Activated CD8-positive, alpha-beta T cell treated with anti-CD3 and anti-CD28 coated beads, Interleukin-2, amount 10 ng/mL, durations not matched to agents 7 days and 5 days (primary cell): ENCODE measurements at places on chromosomes 6 and 20. TPM values are rescaled to one million over a fixed set of nuclear protein-coding genes. Genes with fewer than 3 reads are reported as not detected.

MEP1A gene
- total RNA-seq, result not detected

MCM8 gene
- 38.8 TPM for total RNA-seq

MATN4 gene
- total RNA-seq, result 0.39 TPM

TSPO2 gene
- not detected for total RNA-seq

BLCAP gene
- total RNA-seq, result 33.2 TPM

FNDC1 gene
- not detected for total RNA-seq

HSF2 gene
- 14.6 TPM for total RNA-seq

VNN1 gene
- total RNA-seq, result not detected

PRSS16 gene
- total RNA-seq, result 0.82 TPM

ULBP1 gene
- 0.65 TPM for total RNA-seq

ADNP gene
- total RNA-seq, result 62.5 TPM

TNFRSF6B gene
- not detected for total RNA-seq

TEAD3 gene
- 0.21 TPM for total RNA-seq

PRKN gene
- total RNA-seq, result 0.63 TPM
